ENCODE measurements at places on chromosomes 5 and 9.

- DNase-seq, result no peak
Observed at GRCh38 chr5:78549043-78549442, 99.5 kb downstream of the LHFPL2 start.

DNA sequence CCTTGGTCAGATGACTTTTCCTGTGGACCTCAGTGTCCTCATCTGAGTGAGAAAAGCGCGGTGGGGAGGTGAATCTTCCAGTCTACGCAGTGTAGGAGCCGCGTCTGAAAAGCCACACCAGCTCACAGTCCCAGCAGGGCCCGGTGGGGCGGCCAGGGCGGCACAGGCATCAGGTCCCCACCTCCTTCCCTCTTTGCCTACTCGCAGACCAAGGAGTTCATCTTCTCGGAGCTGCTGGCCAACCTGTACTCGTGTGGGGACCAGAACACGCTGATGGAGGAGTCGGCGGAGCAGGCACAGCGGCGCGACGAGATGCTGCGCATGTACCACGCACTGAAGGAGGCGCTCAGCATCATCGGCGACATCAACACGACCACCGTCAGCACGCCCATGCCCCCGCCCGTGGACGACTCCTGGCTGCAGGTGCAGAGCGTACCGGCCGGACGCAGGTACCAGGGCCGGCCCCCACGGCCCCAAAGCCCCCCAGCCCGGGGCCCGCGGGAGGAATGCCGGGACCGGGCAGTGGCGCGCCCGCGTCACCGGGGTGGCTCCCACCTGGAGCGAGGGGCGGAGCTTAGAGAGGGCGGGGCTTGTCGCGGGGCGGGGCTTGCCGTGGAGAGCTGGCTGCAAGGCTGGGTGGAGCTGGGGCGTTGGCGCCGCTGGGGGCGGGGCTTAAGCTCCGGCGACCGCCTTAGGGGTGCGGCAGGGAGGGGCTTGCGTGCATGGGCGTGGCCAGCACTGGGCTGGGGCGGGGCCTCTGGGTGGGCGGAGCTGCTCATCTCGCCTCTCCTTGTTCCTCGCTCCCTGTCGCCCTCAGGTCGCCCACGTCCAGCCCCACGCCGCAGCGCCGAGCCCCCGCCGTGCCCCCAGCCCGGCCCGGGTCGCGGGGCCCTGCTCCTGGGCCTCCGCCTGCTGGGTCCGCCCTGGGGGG, 25.6 kb downstream of the GOLGA2 start:
- peak; percentile 96 for DNase-seq

DNA sequence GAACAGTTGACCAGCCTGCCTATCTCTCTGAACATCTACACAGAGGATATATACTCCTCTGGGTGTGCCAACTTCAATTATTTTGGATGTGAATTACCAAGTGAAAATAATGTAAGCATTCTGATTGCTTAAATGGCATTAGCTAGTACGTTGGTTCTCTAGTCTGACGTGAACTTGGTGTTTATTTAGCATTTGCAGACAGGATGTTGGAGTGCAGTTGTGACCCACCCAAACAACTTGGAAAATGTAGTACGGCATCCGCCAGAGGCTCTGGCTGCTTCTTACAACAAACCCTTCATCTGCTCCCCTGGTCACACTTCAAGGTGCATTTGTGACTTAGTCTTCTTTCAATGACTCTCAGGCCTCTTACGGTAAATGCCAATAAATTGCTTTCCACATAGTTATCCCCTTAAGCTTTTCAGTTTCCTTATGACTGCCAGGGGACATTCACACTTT, 616.6 kb downstream of the PDE4D start:
- DNase-seq, result no peak

- DNase-seq, result no peak
Observed at GRCh38 chr9:87685871-87686519, 39.9 kb upstream of the CTSL start.

GRCh38 chr5:179679014-179679674, 1.7 kb downstream of the CBY3 start:
- DNase-seq, result peak; percentile 59

DNA sequence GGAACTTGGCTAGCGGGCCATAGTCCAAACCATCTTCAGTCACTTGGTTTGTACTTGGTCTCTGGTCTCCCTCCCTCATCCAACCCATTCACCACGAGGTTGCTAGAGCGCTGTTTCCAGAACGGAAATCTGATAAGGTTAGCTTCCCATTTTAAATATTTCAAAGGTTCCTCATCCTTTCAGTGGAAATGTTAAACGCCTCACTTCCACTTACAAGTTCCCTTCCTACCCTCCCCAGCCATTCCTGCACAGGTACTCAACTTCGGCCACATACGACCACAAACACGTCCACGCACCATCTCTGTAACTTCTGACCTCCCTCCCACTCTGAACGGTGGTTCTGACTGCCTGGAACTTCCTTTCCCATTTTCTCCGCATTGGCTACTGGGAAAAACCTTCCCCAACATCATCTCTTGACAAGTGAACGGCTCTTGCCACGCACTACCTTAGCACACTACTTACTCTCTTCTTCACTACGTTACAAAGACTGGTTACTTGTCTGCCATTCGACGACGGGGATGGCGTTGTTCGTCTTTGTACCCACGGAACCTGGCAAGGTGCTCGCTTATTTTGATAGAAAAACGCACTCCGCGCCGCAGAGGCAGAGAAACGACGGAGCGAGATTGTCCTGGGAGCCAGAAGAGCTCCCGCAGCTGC, 629 bp downstream of the CCNH start:
- DNase-seq, result peak; percentile 46

GRCh38 chr9:99425923-99426842, 204.1 kb downstream of the SEC61B start:
- no peak for DNase-seq

GRCh38 chr9:109013679-109014607, 644 bp upstream of the CTNNAL1 start:
- DNase-seq, result no peak

GRCh38 chr9:111158363-111158762, 120.1 kb upstream of the LPAR1 start:
- no peak for DNase-seq

- DNase-seq, result no peak
Observed at GRCh38 chr5:176508603-176509002, 28.6 kb downstream of the RNF44 start.

- DNase-seq, result no peak
Observed at GRCh38 chr9:36934478-36935065, 99.5 kb downstream of the PAX5 start.

DNA sequence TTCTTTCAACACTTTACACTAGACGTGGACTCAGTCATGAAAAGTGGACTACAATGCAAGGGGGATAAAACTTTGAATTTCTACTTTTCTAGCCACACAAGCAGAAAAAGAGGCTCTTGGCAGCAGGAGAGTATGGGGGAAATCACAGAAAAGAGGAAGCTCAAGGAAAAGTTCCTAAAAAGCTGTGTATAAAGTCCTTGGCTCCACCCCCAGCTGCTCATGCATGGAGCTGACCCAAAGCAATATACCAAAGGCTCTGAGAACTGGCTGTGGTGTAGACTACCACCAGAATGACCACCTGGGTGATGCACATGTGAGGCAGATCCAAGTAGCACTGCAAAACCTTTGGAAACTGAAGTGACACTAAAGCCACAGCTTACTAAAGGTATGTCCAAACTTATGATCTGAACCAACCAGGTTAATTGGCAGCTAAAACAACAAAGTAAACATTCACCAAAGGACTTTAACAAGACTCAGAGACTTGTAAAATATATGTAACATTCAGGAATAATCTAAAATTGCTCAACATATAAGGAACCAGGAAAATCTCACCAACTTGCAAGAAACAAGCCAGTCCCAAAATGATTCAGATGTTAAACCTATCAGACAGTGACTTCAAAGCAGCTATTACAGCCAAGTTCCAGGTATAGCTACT, 55.5 kb upstream of the RASGRF2 start:
- no peak for DNase-seq

GRCh38 chr9:136142414-136142796, 23.7 kb upstream of the TMEM250 start:
- no peak for DNase-seq

GRCh38 chr5:32780508-32780919, 69.4 kb downstream of the NPR3 start:
- DNase-seq, result no peak

DNA sequence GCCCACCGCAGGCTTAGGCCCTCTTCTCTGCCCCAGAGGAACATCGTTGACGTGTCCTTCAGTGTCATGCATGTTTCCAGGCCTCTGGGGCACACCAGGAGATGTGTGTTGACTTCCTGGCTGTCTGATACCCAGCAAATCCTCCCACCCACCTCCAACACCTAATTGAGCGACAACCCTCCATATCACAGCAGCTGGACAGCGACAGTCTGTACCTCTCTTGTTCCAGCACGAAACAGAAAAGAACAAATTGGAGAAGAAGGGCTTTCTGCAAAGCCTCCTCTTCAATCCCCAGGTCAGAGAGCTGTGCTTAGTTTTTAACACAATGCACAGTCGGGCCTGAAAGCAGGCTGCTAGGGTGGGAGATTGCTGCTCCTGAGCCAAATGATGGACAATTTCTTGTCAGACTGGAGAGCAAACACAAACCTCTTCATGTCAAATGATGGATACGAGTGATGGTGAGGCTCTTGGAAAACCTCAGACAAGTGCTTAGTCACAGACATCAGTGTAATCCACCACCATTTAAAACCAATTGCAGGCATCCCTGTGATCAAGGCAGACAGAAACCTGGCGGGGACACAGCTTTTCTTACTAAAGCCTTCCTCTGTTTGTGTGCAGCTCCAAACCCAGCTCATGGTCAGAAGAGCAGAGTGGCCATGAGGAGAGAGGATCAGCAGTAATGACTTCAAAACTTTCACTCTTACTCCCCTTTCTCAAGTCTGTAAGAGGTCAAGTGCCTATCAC, 110.6 kb downstream of the EBF1 start:
- no peak for DNase-seq

- DNase-seq, result no peak
Observed at GRCh38 chr5:17992291-17992690, 358.0 kb downstream of the TAF11L14 start.

DNA sequence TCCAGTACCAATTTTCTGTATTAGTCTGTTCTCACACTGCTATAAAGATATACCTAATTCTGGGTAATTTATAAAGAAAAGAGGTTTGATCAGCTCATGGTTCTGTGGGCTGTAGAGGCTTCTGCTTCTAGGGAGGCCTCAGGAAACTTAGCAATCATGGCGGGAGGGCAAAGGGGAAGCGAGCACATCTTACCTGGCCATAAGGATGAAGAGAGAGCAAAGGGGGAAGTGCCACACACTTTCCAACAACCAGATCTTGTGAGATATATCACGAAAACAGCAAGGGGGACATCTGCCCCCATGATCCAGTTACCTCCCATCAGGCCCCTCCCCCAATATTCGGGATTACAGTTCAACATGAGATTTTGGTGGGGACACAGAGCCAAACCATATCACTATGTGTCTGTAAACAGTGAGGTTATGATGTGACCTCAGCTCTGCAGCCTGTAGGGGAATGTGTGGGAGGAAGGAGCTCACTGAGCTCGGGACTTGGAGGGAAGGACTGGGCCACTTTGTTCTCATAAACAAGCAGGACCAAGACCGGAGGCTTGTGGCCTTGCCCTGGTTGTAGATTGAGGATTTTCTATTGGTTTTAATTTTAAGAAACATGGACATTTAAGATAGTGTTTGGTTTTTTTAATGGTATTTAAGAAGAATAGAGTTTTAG, 85.2 kb downstream of the EHMT1 start:
- DNase-seq, result no peak

DNA sequence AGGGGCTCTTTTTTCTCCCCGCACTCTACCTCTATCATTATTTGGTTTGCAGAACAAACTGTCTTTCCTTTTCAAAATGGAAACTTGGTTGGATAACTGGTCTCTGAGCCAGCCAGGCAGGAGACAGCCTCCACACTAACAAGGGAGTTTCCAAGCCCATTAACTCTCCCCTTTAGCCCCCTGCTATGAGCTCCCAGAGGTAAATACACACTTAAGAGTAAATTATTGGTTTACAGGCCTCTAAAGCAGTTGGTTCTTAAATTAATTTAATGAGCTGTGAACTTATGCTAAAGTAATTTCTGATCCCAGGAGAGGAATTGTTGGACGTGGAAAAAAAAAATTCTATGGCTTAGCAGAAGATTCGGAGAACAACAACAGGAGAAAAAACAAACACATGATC, 30.3 kb downstream of the EPB41L4A start:
- DNase-seq, result no peak

- no peak for DNase-seq
Observed at GRCh38 chr5:78472469-78473106, 112.2 kb downstream of the SCAMP1 start.

GRCh38 chr5:128234928-128235641, 151.5 kb downstream of the SLC12A2 start:
- DNase-seq, result no peak

DNA sequence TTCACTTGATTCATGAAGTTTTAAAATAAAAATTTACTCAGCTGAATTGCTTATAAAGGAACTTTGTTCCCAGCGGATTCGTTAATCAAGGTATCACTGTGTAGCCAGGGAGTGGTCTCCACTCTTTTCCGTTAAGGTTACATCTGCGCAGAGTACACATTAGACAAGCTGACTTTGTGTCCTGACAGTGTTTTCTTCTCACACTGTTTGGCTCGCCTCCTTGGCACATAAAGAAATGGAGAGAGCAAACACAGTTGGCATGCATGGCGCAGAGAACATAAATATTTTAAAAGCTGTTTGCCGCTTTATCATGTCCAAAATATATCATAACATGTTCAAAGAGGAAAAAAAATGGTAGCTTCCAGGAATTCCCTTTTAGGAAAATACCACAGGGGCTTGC, 153.2 kb downstream of the EDIL3 start:
- DNase-seq, result no peak

GRCh38 chr9:128917151-128917849, 3.5 kb upstream of the PHYHD1 start:
- no peak for DNase-seq

Data from activated naive CD4-positive, alpha-beta T cell treated with anti-CD3 and anti-CD28 coated beads, Interleukin-2, amount 50 U/mL, for 16 hours (primary cell).